Ovary (tissue), 10 donors: ENCODE measurements at places on chromosomes 6 and 20. TPM values are rescaled to one million over a fixed set of nuclear protein-coding genes. Genes with fewer than 3 reads are reported as not detected.
A peak's percentile ranks its signal among the peaks of the same experiment; 100 is the strongest.

DNA sequence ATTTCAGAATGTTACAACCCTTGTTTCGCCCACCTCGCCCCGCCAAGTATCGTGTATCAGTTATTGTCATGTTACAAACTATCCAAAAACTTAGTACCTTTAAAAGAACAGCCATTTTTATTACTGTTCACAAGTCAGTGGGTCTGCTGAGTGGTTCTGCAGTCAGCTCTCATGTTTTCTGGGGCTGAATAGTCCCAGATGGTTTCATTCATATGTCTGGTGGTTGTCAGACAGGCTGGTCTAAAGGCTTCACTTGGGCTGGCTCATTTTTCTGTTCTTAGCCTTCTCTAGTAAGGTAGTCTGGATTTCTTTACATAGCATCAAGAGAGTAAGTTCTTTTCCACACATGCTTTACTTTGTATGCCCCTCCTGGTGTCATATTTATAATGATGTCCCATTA lies 8.6 kb downstream of the ZNF292 start:
- no peak for DNase-seq
- no peaks in the 10 kb centered on the region for H3K36me3 ChIP-seq
- no peaks in the 10 kb centered on the region for H3K27me3 ChIP-seq
- no peak overlapping the region for H3K27ac ChIP-seq

DNA sequence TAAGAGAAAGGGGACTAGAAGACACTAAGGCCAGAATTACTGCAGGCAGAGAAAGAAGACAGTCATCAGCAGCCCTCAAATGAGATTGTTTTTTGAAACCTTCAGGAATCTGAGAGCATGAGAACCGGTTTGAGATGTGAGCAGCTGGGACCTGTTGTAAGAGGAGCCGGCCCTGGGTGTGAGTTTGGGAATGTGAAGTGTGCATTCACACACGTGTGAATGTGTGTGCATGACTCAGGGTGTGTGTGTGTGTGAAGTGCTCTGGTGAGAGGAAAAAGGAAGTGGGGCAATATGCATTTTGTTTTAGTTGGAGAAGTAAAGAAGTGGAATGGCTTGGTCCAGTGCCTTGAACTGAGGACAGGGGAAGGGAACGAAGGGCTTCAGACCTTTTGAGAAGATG lies 4.3 kb downstream of the SCUBE3 start:
- no peaks in the 10 kb centered on the region for H3K36me3 ChIP-seq
- no peak overlapping the region for H3K27ac ChIP-seq
- H3K27me3 ChIP-seq = no peaks in the 10 kb centered on the region
- H3K4me1 ChIP-seq = peaks cover 5% of the 10 kb centered on the region
- no peak for DNase-seq

GRCh38 chr6:47044397-47044796 lies 2.3 kb upstream of the ADGRF1 start:
- no peak overlapping the region for H3K27ac ChIP-seq
- H3K36me3 ChIP-seq = no peaks in the 10 kb centered on the region

- peaks cover 2% of the 10 kb centered on the region for H3K4me1 ChIP-seq
- no peaks in the 10 kb centered on the region for H3K27me3 ChIP-seq
- no peak overlapping the region for H3K27ac ChIP-seq
- no peak overlapping the region for H3K4me3 ChIP-seq
- DNase-seq = no peak
Measured at GRCh38 chr6:121338956-121339355, 4.7 kb upstream of the TBC1D32 start.

DNA sequence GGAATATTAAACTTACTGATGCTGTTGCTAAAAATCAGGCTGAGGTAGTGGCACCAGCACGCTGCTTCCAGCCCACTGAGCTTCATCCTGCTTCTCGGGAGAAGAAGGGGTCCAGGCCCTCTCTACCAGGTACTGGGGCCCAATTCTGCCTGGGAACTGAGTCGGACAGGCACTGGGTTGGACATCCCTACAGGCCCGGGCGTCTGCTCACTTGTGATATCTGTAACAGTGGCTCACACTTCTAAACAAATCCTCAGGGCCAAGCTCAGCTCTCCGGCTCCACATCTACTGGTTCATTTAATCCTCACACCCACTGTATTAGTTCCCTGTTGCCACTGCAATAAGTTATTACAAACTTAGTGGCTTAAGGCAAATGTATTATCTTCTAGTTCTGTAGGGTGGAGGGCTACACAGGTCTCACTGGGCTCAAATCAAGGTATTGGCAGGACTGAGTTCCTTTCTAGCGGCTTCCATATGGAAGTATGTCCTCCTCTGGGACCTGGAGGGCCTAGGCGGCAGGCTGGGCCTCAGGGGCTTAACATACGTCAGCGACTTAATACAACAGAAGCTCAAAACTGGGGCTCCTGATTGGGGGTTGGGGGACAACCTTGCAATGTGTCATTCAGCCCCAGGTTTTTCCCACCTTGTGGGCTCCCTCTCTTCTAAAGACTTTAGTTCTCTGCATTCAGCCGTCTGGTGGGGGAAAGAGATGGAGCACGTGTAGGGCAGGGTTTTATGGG lies 1.6 kb upstream of the KCNK15 start:
- H3K27me3 ChIP-seq = no peaks in the 10 kb centered on the region
- no peak overlapping the region for H3K4me3 ChIP-seq
- no peaks in the 10 kb centered on the region for H3K36me3 ChIP-seq
- H3K4me1 ChIP-seq = peaks cover under 1% of the 10 kb centered on the region
- H3K27ac ChIP-seq = no peak overlapping the region

DNA sequence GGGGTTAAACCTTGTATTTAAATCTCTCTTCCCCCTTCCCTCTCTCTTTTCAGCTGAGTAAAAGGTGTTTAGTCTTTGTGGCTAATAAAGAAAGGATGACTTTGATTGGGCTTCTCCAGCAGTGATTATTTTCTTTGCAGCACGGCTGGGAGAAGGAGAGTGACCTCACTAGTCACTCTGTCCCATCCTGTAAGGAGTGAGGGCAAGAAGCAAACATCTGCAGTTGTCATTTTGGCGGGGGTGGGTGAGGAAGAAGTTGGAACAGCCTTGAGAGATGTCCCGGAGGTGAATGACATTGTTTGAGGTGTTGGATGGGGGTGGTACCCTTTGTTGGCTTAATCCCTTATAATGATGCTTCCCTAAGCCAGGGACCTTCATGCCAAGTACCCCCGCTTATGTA lies 223.6 kb downstream of the EYA2 start:
- H3K4me1 ChIP-seq = no peaks in the 10 kb centered on the region
- no peaks in the 10 kb centered on the region for H3K27me3 ChIP-seq
- H3K36me3 ChIP-seq = no peaks in the 10 kb centered on the region
- H3K27ac ChIP-seq = no peak overlapping the region
- no peak overlapping the region for H3K4me3 ChIP-seq
- DNase-seq = no peak

GRCh38 chr6:166277892-166278578 lies 30.2 kb downstream of the PRR18 start:
- H3K27ac ChIP-seq = no peak overlapping the region
- DNase-seq = no peak
- H3K4me3 ChIP-seq = no peak overlapping the region

DNA sequence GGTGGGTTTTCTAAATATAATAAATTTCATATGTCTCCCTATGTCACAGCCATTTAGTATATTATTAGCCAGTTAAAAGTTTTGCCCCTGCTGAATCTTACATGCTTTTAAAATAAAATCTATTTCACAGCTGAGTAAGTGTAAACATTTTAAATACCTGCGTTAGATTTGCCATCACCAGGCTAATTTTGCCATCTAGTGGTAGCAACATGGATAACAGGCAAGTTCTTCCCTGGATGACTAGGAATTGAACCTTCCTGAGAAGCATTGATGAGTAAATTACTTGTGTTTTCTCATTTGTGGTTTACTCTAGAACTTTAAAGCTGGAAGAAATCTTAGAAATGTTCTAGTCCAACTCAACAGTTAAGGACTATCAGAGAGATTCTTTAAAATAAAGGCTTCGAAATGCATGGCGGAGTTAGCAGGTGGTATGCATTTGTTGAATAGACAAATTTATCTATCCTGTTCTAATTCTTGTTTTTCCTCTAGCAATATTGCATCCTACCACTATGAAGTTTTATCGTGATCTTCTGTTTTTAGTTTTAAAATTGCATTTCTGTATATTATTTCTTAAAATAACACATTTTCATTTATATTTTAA lies 2.6 kb downstream of the PRSS35 start:
- H3K36me3 ChIP-seq = no peaks in the 10 kb centered on the region
- no peak overlapping the region for H3K27ac ChIP-seq
- H3K4me3 ChIP-seq = no peak overlapping the region
- no peaks in the 10 kb centered on the region for H3K27me3 ChIP-seq

GRCh38 chr20:35551503-35551902 lies 9.6 kb downstream of the ERGIC3 start:
- no peak for DNase-seq
- H3K27ac ChIP-seq = no peak overlapping the region
- no peaks in the 10 kb centered on the region for H3K36me3 ChIP-seq
- H3K4me3 ChIP-seq = no peak overlapping the region

DNA sequence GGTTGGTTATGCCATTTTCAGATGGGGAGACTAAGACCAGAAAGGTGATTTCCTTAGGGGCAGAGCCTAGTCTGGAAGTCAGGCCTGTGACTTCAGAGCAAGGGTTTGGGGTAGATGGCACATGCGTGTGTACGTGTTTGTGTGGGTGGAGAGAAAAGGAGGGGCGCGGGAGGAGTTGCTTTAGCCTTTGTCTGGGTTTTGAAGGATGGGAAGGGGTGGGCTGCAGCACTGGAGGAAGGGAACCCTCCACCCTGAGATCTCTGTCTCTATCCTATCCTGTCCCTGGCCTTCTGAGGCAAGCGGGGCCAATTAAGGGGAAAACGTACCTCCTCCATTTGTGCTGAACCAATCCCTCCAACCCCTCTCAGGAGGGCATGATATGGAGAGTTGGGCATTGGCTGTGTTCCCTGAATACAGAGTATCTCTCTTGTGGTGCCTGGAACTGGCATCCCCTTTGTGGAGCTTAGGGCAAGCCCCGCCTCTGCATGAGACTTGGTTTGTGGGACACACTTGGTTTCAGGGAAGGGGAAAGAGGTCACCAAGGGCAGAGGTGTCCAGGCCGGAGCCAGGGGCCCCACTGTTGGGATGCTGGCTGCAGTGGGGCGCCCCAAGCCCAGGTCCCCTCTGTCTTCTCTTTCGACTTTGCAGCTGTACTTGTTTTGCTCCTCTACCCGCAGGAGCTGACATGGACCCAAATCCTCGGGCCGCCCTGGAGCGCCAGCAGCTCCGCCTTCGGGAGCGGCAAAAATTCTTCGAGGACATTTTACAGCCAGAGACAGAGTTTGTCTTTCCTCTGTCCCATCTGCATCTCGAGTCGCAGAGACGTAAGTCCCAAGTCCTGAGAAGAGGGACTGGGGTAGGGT lies at the start of gene DBNDD2:
Gene DBNDD2 (plus strand): TSS at position 507 of the 863 bp plus-strand sequence. CDS start 179 bp downstream, at position 686.
- H3K27ac ChIP-seq = peak within 1 kb of the TSS; percentile 63
- no peaks in the 10 kb centered on the region for H3K36me3 ChIP-seq
- peaks cover 3% of the 10 kb centered on the region for H3K4me1 ChIP-seq
- DNase-seq = no peak

- no peak for DNase-seq
- H3K4me3 ChIP-seq = no peak overlapping the region
- no peak overlapping the region for H3K27ac ChIP-seq
- H3K27me3 ChIP-seq = no peaks in the 10 kb centered on the region
Measured at GRCh38 chr6:16033214-16033613, 95.7 kb upstream of the MYLIP start.

DNA sequence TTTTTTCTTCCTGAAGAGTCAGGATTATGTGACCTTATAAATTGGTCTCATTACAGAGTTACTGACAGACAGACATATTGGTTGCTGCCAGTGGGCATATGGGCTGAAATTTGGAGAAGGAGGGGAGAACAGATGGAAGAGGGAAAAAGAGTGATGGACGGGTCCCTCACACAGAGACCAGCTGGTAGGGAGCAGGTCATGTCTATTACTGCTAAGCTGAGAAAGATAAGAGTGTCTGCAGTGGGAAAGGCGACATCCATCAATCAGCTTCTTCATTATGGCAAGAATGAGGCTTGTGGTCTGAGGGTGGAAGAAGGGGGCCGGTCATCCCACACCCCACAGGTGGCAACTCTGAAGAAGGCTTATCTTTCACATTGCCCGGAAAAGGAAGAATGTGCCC lies 353.8 kb upstream of the RSPO3 start:
- no peak for DNase-seq
- no peaks in the 10 kb centered on the region for H3K4me1 ChIP-seq
- H3K36me3 ChIP-seq = no peaks in the 10 kb centered on the region
- H3K4me3 ChIP-seq = no peak overlapping the region
- no peaks in the 10 kb centered on the region for H3K27me3 ChIP-seq

GRCh38 chr20:43155366-43156100 lies 34.2 kb downstream of the PTPRT start:
- no peaks in the 10 kb centered on the region for H3K4me1 ChIP-seq
- no peaks in the 10 kb centered on the region for H3K36me3 ChIP-seq
- H3K27me3 ChIP-seq = no peaks in the 10 kb centered on the region
- no peak for DNase-seq

DNA sequence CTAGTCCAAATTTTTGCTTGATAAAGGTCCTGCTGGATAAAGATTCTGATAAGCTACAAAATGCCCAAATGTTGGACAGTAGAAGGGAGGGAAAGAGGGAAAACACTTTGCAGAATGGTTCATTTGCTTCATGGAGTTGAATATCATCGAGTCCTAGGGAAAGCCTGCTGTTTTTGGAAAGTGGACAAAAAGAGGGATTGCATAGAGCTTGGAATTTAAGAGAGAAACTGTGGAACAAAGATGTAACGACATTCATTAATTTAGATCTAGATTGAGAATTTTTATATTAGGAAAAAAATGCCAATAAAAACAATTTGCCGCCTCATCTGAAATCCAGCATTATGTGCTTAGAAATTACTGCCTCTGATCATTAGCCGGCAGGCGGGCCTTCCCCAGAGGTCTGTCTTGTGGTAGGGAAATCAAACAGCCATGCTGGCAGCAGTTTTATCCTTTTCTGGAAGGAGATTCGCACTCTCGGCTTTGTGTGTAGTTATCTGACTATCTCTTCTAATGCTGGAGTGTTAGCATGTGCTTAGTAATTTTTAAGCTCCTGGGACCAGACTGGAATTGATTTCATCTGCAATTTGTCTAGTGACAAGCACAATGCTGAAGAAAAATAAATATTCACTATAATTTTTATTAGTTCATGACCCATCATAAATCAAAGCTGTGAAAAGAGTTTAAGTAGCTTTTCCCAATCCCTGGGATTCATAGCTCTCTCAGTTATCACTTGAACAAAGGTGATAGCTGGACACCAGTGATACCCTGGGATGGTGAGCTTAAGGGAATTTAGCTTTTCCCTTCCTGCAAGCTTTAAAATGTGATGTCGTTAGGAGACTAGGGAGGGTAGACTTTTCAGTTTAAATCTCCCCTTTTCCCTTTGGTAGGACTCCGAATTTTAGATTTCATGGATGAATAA lies 329.5 kb downstream of the PRL start:
- DNase-seq = no peak
- no peaks in the 10 kb centered on the region for H3K36me3 ChIP-seq
- no peak overlapping the region for H3K4me3 ChIP-seq

The EPHA7 gene
- total RNA-seq = 0.95 TPM
